ENCODE measurements at places on chromosomes 7 and 10.

- DNase-seq: no peak
These were observed 66.8 kb downstream of the TRIL start for GRCh38 chr7:28891192-28891875.

DNA sequence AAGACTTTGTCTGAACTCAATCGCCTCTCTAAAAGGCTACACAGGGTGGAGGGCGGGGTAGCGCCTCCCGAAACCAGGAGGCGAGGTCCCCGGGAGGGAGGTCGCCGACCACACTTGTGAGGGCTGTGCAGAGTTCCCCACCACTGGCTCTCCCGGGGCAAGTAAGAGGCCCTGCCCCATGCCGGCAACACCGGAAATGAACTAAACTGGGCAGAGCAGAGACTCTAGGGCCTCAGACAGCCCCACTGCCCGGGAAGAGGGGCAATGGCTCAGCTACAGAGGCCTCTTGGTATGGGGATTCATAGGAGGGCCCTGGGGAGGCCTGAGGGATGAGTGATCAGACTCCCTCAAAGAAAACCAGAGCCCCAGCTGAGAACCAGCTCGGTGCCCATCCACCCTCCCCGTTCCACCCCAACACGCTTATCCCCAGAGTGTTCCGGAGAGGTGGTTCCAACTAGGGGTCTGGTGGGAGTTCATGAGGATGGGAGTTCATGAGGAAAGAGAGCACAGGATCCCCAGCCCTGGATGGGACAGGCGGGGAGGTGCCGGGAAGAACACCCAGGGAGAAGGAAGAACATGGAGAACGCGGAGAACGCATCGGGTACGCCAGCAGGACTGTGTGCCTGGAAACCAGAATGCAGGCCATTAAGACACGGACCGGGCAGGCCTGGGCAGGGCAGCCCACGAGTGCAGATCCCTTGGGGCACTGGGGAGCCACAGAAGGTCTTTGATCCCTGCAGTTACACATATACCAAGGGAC is 89.4 kb upstream of the MYL10 start:
- DNase-seq: no peak

DNA sequence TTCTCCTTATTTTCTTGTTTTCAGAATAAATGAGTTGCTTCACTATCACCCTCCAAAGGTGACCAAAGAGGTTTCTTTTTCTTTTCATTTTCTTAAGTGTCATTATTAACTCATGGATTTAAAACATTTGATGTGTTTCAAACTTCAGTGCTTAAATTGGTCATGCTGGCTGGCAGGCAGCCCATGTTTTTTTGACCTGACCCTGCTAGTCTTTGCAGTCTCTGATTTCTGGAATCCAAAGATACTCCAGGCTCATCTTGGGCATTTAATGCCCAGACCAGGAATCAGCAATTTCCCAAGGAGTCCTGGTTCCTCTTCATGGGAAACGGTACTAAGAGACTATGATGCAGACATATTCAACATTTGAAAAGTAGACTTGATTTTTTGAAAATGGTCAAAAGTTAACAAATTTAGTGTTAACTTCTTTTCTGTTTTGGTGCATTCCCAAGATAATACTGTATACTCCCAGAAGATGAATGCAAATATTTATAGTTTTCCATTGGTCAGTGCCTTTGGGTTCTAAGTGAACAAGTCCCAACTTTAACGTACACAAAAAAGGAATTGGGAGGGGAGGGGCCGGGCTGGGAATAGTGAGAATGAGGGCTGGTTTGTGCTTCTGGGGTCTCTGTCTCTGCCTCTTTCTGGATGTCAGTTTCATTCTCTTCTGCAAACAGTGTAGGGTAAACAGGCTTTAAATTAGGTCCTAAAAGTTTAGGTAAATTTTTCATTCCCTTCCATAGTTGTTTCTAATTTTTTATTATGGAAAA is 19.8 kb downstream of the NUB1 start:
- DNase-seq: no peak

DNA sequence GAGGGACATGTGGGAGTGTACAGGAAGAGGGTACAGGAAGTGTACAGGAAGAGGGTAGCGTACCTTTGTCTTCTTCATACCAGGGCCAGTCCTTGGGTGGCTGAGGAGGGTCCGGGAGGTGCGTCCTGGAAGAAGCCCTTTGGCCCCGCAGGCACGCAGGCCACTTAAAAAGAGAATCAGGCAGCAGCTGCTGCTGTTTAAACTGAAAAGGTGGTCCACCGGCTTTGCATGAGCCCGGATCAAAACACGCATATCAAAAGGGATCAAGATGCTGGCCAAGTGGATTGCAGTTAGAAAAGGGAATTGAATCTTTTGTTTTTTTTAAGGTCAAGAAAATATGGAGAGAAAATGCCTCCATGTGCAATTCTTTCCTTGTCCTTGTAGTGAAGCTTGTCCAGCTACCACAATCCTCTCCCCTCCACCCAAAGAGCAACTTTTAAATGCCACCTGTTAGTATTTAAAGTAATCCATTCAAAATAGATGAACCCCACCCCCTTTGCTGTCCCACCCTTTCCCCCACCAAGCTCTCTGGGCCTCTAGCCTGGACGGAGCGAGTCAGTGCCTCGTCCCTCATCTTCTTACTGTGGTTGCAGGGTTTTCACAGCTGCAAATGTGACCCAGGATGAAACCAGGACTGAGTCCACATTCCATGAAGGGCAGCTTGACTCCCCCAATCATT is 142.8 kb downstream of the GLCCI1 start:
- DNase-seq: no peak

DNA sequence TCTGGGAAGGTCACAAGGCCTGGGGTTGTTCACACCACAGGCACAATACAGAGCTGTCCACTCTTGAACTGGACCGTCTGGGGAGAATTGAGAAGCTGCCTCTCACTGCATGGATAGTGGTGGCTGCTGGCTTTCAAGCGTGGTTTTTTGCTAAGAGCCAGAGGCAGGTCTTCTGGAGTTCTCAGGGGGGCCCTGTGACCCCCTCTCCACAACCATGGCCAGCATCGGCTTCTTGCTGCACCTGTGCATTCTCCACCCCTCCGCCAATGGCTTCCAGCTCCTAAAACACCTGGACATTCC is 140.3 kb downstream of the ADCY1 start:
- DNase-seq: no peak

- DNase-seq: no peak
These were observed 24.5 kb downstream of the LRRC4 start for GRCh38 chr7:128006550-128007302.

GRCh38 chr7:8303904-8304528 is 42.0 kb upstream of the ICA1 start:
- no peak for DNase-seq

GRCh38 chr10:132793871-132794849 is 8.2 kb upstream of the NKX6-2 start:
- DNase-seq: no peak

GRCh38 chr10:18195060-18195799 is 55.0 kb downstream of the CACNB2 start:
- no peak for DNase-seq
